ENCODE measurements at places on chromosomes 12 and 14.

- no peak for DNase-seq
These were observed 47.5 kb downstream of the PAH start for GRCh38 chr12:102869571-102869970.

DNA sequence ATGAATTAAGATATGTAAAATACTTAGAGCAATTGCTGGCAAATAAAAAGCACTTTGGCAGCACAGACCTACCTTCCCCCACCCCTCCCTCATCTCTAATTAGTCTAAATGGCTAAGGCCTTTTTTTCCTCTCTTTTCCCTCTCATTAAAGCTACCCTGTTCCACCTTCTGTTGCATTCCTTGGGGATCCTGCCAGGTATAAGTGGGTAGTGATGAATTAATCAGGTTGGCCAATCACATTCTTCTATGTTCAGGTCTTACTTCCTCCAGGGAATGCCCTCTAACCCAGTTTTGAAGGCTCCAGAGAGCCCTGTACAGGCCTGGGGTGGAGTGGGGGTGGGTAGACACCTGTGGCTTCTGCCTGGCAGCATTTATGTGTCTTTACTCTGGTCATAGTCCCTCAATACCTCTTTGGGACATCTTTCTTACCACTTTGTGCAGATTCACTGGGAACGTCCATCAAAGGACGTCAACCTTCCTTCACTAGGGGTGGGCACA, 28.4 kb downstream of the HSPB8 start:
- DNase-seq, result no peak

DNA sequence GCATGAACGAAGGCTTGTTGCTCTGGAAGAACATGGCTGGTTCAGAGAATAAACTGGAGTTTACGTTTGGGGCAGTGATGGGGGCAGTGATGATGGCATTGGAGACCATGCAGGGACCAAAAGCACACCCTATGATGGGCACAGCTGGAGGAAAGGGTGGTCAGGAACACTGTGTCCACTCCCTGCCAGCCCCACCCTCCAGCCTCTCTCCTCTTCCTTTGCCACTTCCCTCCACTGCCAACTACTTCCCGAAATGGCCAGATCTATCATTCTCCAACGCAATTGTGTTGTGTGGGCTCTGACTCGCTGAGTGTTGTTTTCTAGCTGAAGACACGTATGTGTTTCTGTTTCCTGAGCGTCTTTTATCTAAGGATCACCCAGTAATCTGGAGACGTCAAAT, 39.3 kb upstream of the GSG1 start:
- DNase-seq, result no peak

DNA sequence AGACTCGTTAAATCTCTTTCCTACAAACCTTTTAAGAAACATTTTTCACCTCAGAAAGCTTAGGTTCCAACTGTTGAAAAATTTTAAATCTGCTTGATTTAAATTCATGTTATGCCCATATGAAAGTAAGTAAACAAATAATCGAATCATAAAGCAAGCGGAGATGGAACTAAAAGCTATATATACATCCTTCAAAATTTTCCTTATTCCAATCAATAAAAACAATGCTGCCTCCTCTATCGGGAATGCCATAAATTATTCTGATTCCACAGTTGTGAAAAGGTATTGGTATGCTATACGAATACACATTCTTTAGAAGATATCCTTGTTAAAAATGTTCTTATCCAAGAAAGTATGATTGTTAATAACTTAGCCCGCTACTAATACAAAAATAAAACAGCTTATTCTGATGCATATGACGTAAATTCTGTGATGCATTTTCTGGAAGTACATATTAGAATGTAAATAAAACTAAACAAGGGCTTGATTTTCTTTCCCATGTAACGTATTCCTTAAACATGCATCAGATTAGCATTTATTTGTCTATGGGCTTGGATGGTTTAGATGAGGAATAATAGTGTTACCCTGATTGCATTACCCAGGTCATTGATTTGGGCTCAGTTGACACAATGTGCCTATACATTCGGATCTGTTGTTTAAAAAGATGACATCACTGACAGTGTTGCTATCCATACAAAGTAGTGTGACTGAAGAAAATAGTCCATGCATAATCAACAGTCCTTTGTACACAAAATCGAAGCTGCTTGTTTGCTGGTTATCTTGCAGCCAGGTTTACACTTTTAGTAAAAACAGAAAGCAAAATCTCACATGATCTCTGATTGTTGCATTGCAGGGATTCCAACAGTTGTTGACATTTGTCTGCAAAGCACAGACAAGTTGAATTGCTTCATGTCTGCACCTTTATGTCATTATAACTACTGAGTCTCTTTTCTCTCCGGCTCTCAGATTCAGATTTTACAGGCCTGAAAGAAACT, 656 bp upstream of the DTD2 start:
- DNase-seq, result no peak

DNA sequence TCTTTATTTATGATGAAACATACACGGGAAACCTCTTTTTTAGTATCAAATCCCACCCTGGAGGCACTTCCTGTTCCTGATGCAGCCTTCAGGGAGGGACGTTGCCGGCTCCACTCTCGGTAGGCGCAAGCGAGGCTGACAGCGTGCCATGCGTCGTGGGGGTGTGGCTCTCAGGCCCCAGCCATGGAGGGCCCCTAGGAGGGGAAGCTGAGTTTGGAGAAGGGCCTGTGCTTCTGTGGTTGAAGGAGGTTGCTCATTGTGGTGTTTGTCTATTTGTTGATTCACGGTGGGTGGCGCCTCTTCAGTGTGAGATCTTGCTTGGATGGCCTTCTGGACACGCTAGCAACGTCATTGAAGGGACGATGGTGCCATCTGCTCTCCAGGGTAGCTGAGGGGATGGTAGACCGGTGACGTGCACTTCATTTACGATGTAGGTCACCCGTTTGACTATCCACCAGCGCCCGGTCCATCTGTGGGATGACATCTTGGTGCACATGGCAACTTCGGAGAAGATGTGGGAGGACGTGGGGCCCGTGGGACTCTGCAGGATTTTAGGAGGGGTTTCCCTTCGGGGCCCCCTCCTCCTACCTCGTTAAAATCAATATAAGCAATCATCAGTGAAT, 126.3 kb upstream of the RTL1 start:
- DNase-seq, result no peak

DNA sequence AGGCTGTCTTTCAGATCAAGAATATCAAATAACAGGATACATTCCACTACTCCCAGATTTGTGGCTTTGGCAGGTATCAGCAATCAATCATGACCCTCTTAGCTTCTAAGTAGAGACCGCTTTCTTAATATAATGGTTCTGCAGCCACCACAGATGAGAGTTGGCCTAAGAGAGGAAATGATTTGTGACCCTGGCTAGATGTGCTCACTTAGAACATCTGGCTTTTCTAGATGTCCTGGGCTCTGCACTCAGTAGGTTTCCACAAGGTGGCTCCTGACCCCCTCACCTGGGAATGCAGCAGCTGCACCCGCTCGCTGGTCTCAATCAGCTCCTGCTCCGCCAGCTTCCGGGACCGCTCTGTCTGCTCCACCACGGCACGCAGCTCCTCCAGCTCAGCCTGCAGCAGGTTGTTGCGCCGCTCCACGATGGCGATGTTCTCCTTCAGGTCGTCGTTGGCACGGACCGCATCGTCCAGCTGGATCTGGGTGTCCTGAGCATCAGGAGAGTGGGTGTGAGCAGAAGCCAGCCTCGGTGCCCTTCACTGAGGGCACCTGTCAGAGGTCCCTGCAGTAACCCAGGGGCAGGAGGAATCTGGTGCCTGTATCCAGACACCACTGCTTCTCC, 8.9 kb downstream of the CMTM5 start:
- DNase-seq, result no peak

DNA sequence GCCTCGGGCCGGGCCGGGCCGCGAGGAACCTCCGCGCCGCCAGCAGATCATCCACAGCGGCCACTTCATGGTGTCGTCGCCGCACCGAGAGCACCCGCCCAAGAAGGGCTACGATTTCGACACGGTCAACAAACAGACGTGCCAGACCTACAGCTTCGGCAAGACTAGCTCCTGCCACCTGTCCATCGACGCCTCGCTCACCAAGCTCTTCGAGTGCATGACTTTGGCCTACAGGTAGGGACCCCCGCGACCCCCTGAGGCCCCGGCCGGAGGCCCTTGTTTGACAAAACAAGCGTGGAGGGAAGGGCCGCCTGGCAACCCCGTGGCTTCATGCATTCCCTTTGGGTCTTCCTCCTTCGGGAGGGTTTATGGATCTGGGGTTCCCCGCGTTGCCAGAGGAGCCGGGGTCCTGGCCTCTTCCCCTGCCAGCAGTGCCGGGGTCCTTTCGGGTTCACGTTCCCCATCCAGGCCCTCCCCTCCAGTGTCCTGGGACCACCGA, 526 bp downstream of the MLXIP start:
- DNase-seq, result peak; percentile 39

DNA sequence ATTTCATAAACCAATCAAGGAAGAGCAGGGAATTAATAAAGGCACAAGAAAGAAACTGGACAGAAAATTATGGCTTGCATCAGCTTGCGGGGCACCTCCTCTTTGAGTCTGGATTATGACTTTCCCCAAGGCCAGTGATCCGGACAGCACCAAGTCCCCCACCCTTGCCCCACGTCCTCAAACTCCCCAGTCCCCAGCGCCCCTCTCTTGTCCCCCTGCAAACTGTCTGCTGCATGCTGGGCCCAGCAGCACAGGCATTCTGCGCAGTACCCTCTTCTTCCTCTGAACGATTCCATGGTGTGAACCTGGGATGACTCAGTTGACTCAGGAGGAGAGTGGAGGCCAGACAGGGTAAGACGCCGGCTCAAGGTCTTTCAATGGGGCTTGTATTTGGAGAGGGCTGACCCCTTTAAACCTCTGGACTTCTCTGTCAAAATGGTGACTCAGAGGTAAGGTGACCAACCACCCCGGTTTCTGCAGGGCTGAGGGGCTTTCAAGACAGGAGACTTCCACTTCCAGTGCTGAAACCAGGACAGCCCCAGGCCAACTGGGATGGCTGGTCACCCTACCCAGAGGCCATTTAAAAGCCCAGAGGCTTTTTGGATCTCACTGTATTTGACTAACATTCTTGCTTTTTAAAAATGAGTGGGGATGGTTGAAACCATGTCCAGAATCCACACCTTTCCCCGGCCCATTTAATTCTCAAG, 13.5 kb downstream of the C14orf132 start:
- DNase-seq, result no peak

GRCh38 chr14:99857551-99857950, 64.3 kb downstream of the EML1 start:
- DNase-seq, result no peak
